ENCODE measurements at places on chromosomes 16 and 17.

- no peak for DNase-seq
Measured at GRCh38 chr17:909642-910323, 69.8 kb downstream of the NXN start.

- no peak for DNase-seq
Measured at GRCh38 chr17:15480204-15480603, 12.8 kb upstream of the CDRT4 start.

DNA sequence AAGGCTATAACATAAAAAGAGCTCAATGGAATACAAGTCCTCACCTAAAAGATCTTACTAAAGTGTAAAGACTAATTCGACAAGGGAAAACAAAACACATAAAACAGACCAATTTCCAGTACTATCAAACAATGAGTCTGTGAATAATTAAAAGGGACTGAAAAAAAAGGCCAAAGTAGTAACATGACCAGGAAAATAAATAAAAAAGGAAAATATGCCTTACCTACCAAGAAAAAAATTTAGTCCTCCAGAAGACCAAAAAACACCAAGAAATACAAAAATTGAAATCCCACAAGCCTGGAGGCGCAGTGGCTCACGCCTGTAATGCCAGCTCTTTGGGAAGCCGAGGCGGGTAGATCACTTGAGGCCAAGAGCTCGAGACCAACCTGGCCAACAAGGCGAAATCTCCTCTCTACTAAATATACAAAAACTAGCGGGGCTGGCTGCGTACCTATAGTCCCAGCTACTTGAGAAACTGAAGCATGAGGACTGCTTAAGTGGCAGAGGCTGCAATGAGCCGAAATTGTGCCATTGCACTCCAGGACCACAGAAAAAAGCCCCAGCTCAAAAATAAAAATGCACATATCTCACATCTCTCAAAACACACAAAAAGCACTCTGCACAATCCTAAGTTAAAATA lies 60.8 kb downstream of the TEX14 start:
- no peak for DNase-seq

GRCh38 chr17:51238255-51238887 lies 21.5 kb downstream of the MBTD1 start:
- DNase-seq = peak; percentile 48

- DNase-seq = no peak
Measured at GRCh38 chr17:58527949-58528348, 13.5 kb upstream of the MTMR4 start.

GRCh38 chr17:75590314-75590761 lies 2.7 kb downstream of the MYO15B start:
- no peak for DNase-seq

GRCh38 chr16:57409870-57410587 lies 5.5 kb downstream of the CCL17 start:
- no peak for DNase-seq
